ENCODE measurements at places on chromosomes 7 and 10. TPM values are rescaled to one million over a fixed set of nuclear protein-coding genes. Genes with fewer than 3 reads are reported as not detected.

SPDYE5 gene
- total RNA-seq, result not detected

NPC1L1 gene
- 0.19 TPM for total RNA-seq

DNA sequence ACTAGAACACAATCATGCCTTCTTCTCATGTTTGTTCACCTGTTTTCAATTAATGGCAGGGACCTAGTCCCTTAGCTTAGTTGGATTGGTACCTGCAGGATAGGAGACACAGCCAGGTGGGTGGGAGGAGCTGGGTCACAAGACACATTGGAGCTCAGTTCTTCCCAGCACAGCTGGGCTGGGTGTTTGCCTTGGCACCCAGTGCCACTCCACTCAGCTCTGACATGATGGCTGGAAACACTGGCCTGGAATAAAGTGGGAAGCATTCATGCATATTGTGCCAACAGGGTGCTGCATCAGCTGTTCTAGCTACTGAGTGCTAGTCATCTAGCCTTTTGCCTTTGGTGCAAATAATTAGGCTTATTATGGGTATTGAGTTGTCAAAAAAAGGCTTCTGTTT is 226.1 kb downstream of the PTEN start:
- DNase-seq, result no peak

- DNase-seq, result no peak
Measured at GRCh38 chr7:83036721-83037380, 125.8 kb downstream of the PCLO start.

DNA sequence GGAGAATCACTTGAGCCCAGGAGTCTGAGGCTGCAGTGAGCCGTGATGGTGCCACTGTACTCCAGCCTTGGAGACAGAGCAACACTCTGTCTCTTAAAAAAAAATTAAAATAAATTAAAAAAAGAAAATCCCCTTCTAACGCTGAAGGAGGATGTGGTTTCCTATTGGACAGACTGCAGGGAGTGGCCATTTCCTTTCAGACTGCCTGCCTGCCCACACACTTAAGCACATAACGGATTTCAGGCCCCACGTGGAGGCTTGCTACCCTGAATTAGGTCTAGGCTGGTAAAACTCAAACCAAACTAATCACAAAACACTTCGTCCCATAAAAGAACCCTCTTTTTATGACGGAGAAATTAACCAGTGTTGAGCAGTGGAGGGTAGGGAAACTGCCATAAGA is 34.0 kb downstream of the GATA3 start:
- DNase-seq, result no peak
